ENCODE measurements at places on chromosomes 1 and 21.

DNA sequence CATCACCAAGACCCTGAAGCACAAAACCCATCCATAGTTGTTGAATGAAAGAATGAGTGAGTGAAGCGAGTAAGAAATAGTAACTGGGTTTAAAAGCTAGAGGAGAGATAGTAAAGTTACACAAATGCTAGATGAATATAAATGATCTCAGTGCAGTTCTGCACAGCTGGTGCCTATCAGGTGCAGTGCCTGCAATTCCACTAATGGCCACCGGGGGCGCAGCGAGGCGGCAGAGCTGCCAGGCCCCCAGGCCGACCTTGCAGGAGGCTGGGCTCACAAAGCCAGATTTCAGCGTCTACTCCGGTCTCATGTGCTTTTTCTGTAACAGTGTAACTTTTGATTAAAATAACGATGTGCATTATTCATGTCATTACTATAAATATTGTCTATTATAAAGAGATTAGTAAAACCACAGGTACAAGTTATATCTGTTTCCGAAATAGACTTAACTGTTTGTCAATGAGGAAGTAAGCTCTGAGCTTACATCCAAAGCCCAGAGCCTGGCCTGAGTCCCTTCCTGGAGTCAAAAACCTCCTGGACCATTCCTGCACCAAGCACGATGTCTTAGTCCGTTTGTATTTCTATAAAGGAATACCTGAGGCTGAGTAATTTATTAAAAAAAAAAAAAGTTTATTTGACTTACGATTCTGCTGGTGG lies 477.6 kb downstream of the NPHP4 start:
- H3K27ac ChIP-seq = no peak overlapping the region
- peak; percentile 28 for DNase-seq
- H3K4me1 ChIP-seq = no peaks in the 10 kb centered on the region
- no peak overlapping the region for H3K4me3 ChIP-seq
- H3K27me3 ChIP-seq = no peaks in the 10 kb centered on the region
- H3K36me3 ChIP-seq = no peaks in the 10 kb centered on the region

GRCh38 chr1:31809698-31810097 lies 6.1 kb downstream of the SPOCD1 start:
- H3K4me1 ChIP-seq = no peaks in the 10 kb centered on the region
- DNase-seq = no peak
- H3K4me3 ChIP-seq = no peak overlapping the region
- H3K27ac ChIP-seq = no peak overlapping the region

DNA sequence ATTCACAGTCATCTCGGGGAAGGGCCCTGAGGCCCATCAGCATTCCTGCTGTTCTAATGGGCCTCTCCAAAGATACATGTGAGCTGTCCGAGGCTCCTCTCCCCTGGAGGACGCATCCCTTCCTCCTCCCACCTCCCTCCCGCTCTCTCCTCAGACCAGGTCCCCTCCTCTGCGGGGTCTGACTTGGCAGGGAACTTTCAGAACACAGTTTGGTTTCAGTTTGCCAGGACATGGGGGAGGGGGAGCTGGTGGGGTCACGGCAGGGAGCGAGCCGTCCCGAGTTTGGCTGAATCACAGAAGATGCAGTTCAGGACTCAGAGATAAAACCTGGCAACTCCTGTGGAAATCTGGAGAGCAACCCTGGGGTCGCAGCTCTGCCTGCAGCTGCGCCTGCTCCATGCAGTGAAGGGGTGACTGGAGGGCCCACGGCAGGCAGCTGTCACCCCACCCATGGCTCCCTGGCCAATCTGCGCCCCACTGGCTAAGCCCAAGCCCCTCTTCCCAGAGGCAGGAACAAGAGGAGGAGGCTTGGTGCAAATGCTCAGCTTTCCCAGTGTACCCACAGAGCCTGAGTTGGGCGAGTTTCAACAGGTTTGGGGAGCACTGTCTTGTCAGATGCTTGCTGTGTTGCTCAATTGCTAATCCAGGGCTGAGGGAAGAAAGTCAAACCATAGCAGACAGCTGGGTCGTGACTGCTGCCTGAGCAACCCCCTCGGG lies 5.7 kb downstream of the WNT4 start:
- no peak overlapping the region for H3K4me3 ChIP-seq
- no peak overlapping the region for H3K27ac ChIP-seq
- DNase-seq = no peak
- H3K36me3 ChIP-seq = no peaks in the 10 kb centered on the region
- no peaks in the 10 kb centered on the region for H3K27me3 ChIP-seq

- H3K36me3 ChIP-seq = no peaks in the 10 kb centered on the region
- H3K4me1 ChIP-seq = no peaks in the 10 kb centered on the region
- H3K27ac ChIP-seq = no peak overlapping the region
- DNase-seq = no peak
- H3K4me3 ChIP-seq = no peak overlapping the region
Observed at GRCh38 chr1:211938561-211938997, 96.8 kb downstream of the INTS7 start.

- no peaks in the 10 kb centered on the region for H3K36me3 ChIP-seq
- H3K4me1 ChIP-seq = peaks cover 64% of the 10 kb centered on the region
- H3K4me3 ChIP-seq = peak overlapping the region; percentile 68
- no peaks in the 10 kb centered on the region for H3K27me3 ChIP-seq
- no peak for DNase-seq
Observed at GRCh38 chr1:16017076-16017460, 775 bp downstream of the HSPB7 start.

DNA sequence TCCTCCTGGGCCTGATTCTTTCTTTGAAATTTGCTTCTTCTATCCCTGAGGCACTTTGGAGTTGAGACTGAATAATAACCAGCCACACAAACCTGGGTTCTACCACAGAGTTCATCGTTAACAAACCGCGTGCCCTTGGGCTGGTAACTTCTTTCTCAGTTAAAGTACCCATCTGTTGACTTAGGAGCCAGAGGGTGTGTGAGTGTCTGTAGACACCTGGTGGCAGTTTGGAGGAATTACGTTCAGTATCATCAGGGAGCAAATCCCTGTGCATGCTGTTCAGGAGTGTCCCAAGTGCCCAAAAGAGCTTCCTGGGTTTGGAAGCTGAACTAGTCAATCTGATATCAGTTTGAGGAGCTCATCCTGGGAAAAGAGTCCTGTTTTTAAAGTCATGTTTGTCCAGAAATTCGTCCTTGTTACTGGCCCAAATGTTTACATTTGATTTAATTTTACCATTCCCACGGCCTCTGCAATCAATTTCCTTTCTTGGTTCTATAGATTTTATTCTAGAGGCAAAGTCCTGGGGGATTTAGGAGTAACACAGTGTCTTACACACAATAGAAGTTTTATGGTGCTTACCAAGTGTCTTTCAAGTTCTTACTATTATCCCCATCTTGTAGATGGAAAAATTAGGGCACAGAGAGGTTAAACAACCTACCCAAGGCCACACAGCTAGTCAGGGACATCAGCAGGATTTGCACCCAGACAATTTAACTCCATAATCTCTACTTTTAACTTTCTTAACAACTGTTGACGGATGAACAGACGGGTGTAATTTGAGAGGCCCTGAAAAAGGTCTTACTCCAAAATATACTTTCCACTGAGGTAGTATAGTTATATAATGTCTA lies 26.7 kb upstream of the RPTN start:
- H3K36me3 ChIP-seq = no peaks in the 10 kb centered on the region
- H3K27ac ChIP-seq = no peak overlapping the region
- DNase-seq = no peak
- no peak overlapping the region for H3K4me3 ChIP-seq
- H3K27me3 ChIP-seq = peaks cover 13% of the 10 kb centered on the region

DNA sequence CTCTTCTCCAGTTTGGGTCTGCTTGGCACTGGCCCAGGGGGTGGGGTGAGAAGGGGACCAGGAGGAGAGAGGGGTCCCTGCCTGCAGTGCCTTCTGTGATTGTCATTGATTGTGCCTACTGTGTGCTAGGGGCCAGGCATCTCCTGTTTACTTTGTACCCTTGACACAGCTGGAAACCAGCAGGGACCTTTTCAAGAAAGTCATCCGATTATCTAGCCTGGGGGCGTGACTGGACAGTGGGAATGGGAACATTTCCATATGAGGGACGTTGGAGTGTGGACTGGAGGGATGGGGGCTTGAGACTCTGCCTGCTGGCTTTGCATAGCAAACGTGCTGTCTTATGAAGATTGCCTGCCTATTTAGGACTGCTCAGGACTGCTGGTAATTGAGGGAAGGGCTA lies 19.8 kb upstream of the DMBX1 start:
- H3K36me3 ChIP-seq = no peaks in the 10 kb centered on the region
- H3K4me1 ChIP-seq = peaks cover 3% of the 10 kb centered on the region
- H3K27me3 ChIP-seq = no peaks in the 10 kb centered on the region

GRCh38 chr1:25246600-25247023 lies 642 bp downstream of the RSRP1 start:
- H3K27ac ChIP-seq = peak overlapping the region; percentile 100
- peaks cover 42% of the 10 kb centered on the region for H3K36me3 ChIP-seq
- DNase-seq = no peak
- H3K4me1 ChIP-seq = peaks cover 26% of the 10 kb centered on the region
- peak overlapping the region; percentile 97 for H3K4me3 ChIP-seq

DNA sequence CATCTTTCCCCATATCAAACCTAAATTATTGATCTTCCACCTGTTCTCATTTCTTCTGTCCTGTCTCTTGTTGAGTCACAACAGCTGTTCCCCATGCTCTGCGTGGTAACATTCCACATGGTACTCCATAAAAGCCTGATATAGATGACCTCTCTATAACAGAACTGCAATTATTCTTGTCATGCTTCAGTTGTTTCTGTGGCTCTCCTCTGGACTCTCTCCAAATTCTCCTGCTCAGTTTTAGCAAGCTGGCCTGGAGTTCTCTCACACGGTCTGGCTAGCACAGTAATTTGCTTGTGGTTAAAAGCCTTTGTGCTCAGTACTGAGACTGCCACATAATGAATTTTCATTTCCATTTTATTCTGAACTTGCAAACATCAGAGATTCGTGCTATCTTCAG lies 10.6 kb upstream of the LRRC39 start:
- peaks cover 16% of the 10 kb centered on the region for H3K4me1 ChIP-seq
- H3K27me3 ChIP-seq = no peaks in the 10 kb centered on the region
- H3K36me3 ChIP-seq = no peaks in the 10 kb centered on the region

- no peaks in the 10 kb centered on the region for H3K4me1 ChIP-seq
- H3K36me3 ChIP-seq = peaks cover 35% of the 10 kb centered on the region
- no peaks in the 10 kb centered on the region for H3K27me3 ChIP-seq
- no peak overlapping the region for H3K4me3 ChIP-seq
Observed at GRCh38 chr21:41812679-41813078, 45.8 kb upstream of the RIPK4 start.

DNA sequence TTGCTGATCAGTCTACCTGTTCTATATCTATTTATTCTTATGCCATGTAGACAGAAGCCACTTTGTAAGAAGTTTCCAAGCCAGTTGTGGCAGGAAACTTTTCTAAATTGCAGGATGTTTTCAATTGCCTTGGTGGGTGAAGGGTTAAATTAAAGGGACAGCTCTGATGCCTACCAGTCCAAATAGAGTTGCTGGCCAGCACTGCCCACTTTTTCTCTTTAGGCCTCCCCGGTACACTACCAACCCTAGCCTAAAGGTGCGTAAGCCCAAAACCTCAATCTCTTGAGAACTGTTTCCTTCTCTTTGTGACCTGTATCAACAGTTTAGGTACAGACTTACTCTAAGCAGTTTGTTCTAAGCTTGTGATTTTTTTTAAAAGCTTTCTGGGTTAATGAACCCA lies 15.5 kb downstream of the SUSD4 start:
- H3K4me3 ChIP-seq = no peak overlapping the region
- no peak overlapping the region for H3K27ac ChIP-seq
- H3K4me1 ChIP-seq = peaks cover 11% of the 10 kb centered on the region

DNA sequence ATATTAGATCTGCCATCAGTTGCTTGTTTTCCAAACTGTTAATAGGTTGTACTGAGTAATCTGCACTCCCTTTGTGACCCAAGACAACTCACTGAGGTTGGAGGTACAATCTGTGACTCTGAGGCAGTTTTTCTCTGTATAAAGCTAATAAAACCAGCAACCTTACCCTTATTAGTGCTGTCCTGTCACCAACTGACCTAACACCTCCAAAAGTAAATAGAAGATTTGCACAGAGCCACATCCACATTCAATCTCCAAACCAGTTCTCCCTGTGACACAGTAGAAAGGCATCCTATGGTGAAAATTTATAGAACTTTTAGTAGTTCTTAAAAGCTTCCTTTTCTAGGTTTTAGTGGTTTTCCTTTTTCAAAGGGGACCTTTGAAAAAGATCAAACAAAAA lies 140.4 kb upstream of the ADGRL2 start:
- no peak overlapping the region for H3K27ac ChIP-seq
- H3K4me1 ChIP-seq = no peaks in the 10 kb centered on the region
- no peaks in the 10 kb centered on the region for H3K27me3 ChIP-seq

DNA sequence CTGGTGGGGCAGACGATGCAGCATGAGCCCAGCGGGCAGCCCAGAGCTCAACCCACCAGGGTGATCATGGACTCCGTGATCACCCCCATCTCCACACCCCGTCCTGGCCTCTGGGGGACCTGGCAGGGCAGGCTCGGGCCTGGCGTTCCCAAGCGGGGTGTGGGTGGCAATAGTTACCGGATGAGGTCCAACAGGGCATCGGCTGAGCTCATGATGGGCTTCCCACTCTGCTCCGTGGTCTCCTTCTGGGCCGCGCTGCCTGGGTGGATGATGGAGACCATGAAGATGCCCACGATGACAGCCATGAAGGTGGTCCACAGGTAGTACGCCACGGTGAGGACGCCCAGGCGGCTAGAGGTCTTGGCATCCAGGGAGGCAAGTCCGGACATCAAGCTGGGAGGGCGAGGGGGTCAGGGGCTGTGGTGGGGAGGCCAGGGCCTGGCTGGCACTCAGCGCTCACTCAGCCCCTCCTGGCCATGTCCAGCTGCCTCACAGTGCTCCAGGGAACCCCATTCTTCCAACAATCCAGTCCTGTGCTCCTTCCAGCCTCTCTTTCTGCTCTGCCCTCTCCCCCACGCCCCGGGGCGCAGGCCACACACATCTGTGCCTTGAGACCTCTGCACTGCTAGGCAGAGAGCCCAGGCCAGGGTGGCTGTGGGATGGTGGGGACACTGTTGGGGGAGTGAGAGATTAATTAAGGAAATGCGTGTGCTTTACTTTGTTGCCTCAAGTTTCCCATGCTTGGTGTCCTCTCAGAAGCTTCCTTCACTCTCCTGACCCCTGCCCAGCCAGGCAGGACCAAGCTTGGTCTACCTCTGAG lies 27.6 kb downstream of the SLC1A7 start:
- H3K27ac ChIP-seq = no peak overlapping the region
- H3K4me3 ChIP-seq = no peak overlapping the region
- no peaks in the 10 kb centered on the region for H3K36me3 ChIP-seq
- DNase-seq = no peak
- H3K27me3 ChIP-seq = no peaks in the 10 kb centered on the region
- H3K4me1 ChIP-seq = peaks cover 3% of the 10 kb centered on the region

- H3K27me3 ChIP-seq = no peaks in the 10 kb centered on the region
- H3K27ac ChIP-seq = no peak overlapping the region
- no peak overlapping the region for H3K4me3 ChIP-seq
- DNase-seq = no peak
Observed at GRCh38 chr1:32757213-32757895, 54.8 kb upstream of the SYNC start.

DNA sequence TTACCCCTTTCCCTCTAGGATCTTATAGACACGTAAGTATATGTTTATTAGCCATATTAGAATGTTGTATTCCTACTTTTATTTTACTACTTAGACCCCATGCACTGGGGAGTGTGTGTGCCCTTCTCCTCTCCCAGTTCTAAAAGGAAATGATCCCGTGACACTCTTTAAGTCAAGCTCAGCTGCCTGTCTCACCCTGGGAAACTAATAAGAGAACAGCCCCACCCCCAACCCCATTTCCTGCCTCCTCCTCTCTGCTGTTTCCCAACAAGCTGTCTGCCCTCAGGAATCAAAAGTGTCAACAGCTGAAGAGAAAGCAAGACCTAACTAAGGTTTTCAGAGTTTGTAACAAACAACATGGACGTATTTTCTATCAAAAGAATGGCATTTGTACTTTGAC lies 92.6 kb upstream of the VAV3 start:
- H3K4me1 ChIP-seq = peaks cover 5% of the 10 kb centered on the region
- H3K4me3 ChIP-seq = no peak overlapping the region
- no peaks in the 10 kb centered on the region for H3K27me3 ChIP-seq
- peak; percentile 28 for DNase-seq

Data from gastrocnemius medialis (tissue), 4 donors.